ENCODE measurements at places on chromosomes 2 and 18.

DNA sequence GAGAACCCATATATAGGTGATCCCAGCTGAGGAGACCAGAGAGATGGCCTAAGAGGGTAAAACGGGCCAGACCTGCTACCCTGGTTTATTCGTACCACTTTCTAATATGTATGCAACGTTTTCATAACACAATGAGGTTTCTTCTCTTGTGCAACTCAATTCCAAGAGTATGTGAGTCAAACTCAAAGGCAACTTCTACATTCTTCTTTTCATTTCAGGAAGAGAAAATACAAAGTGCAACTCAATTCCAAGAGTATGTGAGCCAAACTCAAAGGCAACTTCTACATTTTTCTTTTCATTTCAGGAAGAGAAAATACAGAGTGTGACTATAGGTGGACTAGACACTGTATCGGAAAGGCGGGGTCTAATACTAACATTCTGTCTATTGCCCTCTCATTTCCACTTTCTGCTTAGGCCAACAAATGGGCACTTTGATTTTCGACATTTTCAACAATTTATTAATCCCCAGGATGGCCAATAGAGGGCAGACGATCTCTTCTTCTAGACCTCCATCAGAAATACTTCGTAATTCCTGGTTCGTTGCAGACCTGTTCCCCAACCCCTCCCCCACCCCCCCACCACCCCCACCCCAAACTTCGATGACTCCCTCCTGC lies 3.7 kb upstream of the CRIM1 start:
- DNase-seq, result no peak

- DNase-seq, result no peak
These were observed 75.9 kb downstream of the TMEM163 start for GRCh38 chr2:134642938-134643337.

- DNase-seq, result no peak
These were observed 163.2 kb upstream of the NCK2 start for GRCh38 chr2:105581555-105581944.

DNA sequence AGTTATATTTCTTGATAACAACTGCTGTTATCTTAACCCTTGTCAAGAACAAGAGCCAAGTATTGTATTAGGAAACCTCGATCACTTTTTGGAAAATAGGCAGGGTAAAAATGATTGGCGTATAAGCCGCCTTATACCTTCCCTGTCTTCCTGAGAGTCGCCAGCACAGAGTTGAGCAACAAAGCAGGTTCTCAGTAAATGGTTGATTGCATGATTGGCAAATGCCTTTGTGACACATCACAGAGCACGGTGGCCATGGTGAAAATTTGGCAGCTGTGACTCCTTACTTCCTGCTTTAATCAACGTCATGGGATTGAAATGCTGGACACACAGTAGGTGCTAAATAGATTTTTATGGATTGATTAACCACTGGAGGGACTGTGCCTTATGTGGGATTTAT lies 3.9 kb upstream of the KLHL29 start:
- DNase-seq, result no peak

DNA sequence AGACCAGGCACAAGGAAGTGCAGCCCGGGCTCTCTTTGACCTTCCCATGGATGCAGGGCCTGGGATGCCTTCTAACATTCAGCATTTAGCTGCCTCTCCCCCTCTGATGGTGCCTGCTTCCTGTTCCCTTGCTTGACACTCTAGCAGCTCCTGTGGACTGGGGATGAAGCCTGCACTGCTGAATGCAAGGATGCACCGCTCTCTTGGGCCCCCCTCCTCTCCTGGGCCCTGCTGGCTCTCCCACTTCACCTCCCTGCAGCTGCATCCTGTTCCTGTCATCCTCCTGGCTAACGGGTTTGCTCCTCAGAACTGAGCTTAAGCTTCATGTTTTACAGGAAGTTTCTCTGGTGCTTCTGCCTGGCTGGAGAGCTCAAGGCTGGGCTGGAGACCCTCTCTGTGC lies 254.1 kb downstream of the TSN start:
- no peak for DNase-seq

DNA sequence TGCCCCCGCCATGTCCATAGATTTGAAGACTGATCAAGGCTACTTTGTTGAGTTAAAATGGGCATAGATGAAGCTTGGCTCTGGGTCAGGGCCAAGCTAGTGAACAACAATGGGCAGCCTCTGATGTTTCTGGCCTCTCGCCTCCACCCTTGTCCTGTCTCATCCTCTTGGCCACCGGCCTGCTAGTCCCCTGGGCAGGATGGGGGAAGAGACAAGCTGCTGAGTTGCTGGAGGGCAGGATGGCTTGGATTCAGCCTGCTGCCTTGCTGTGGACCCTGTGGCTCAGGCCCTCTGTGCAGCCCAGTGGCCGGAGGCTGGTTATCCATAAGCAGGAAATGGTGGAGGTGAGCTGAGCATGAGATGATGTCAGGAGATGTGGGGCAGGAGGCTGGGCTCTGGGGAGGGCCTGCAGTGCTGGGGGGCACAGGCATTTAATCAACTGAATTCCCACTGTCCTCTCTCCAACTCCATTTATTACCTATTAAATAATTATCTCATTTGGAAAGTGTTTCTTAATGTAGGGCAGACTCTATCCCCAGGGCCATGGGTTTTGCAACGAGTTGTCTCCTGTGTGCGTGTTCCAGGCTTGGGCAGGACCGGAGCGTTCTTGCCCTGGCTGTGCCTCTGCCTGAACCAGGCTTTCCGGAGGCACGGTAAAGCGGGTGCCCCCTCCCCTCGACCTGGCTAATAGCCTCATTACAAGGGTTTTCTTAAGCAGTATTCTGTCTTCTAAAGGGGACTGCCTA lies 122.9 kb downstream of the GLI2 start:
- DNase-seq, result no peak

DNA sequence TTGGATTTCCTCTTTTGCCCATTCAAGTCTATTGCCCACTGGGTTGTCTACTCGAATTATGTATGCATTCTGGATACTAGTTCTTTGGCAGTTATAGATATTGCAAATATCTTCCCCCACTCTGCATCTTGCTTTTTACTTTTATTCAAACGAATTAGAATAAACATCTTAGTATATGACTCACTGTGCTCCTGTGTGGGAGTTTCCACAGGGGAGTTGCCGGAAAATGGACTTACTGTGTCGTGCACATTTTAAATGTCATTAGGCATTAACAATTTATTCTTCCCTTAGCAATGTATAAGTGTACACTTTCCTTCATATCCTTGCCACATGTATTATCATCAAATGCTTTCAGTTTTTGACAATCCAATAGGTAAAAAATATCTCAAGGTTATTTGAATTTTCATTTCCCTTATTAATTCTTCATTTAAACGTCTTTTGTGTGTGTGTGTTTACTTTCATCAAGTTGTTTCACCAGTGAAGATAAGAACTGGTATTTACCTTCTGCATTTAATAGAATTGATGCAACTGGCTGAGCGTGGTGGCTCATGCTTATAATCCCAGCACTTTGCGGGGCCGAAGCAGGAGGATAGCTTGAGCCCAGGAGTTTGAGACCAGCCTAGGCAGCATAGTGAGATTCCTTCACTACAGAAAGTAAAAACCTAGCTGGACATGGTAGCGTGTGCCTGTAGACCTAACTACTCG lies 4.6 kb upstream of the UGT1A5 start:
- DNase-seq, result no peak

- no peak for DNase-seq
These were observed 21.2 kb downstream of the ZSCAN30 start for GRCh38 chr18:35268821-35269220.

DNA sequence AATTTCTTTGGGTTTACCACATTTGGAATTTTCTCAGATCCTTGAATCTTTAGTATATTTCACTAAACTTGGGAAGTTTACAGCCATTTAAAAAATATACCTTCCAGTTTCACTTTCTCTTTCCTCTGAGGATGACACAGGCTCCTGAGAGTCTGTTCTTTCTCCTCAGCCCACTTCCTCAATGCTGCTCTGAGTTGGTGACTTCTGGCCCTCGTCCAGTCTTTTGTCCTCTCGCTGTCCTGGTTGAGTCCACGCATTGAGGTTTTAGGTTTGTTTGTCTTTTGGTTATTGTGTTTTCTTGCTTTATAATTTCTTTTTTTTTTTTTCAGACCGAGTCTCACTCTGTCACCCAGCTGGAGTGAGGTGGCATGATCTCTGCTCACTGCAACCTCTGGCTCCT lies 40.7 kb upstream of the GALR1 start:
- peak; percentile 30 for DNase-seq

GRCh38 chr18:58105206-58105887 lies 61.3 kb downstream of the NEDD4L start:
- DNase-seq, result no peak

- no peak for DNase-seq
These were observed 8.8 kb downstream of the GPR55 start for GRCh38 chr2:230916218-230916617.

GRCh38 chr2:58727981-58728656 lies 487.0 kb upstream of the FANCL start:
- DNase-seq, result no peak

- DNase-seq, result no peak
These were observed 2.5 kb upstream of the ITM2C start for GRCh38 chr2:230862292-230862691.

- no peak for DNase-seq
These were observed 72.1 kb upstream of the ZFP36L2 start for GRCh38 chr2:43298500-43298899.

DNA sequence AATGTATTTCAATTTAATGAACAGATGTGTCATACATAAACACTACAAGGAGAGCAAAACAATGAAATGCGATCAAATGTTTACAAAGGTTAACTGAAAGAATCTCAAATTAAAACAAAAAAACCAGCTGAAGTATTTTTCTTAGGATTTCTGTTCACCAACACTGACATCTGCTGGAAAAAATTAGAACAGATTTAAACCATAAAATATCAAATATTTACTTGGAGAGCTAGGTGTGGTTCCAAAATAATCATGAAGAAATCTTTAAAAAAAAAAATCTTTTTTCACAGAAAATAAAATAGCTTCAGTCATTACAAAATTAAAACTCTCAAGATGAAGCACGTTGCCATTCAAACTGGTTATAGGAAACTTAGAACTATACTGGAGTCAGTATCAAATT lies 13.8 kb downstream of the MMADHC start:
- no peak for DNase-seq

DNA sequence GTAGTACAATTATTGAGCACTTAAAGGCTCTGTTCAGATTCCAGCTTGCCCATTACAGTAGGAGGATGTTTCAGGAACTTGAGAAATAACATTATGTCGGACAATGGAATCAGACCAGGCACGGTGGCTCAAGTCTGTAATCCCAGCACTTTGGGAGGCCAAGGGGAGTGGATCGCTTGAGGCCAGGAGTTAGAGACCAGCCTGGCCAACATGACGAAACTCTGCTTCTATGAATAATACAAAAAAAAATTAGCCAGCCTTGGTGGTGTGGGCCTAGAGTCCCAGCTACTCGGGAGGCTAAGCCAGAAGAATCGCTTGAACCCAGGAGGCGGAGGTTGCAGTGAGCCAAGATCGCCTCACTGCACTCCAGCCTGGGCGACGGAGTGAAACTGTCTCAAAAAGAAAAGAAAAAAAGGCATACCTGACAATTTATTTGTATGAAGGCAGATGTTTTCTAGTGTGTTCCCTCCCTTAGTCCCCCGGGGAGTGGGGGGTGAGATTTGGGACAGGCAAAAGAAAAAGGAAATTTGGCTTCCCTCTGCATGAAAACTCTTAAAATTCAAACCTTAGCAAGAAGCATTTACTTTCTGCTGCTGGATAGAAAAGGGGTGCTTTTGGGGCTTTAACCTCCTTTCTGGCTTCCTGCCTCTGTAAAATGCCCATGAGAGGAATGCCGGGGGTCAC lies 13.7 kb upstream of the ZNF532 start:
- DNase-seq, result no peak

DNA sequence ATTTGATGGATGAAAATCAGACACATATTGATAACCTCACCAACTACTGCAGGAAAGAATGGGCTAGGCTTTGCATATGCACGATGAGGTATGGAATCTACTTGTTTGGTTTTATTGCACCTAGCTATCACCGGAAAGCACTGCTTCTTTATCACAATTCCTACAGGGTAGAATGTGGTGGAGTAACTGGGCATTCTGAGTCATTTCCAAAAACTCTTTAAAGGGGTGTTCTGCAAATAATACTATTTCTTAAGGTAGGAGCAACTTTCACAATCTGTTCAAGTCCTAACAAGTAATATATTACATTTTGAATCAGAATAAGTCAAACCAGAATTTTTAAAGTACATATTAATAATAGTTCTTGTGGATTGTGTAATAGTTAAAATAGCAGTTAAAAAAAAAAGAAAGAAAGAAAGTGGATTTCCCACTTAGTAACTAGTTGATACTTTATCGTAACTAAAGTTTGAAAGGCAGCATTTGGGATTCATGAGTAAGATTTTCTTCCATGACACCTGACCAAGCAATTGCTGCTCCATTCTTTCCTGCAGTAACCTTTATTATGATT lies 40.5 kb downstream of the INO80C start:
- DNase-seq, result no peak

- no peak for DNase-seq
These were observed 28.9 kb upstream of the IER3IP1 start for GRCh38 chr18:47204908-47205522.

GRCh38 chr2:159125858-159126257 lies 157.4 kb downstream of the TANC1 start:
- no peak for DNase-seq

DNA sequence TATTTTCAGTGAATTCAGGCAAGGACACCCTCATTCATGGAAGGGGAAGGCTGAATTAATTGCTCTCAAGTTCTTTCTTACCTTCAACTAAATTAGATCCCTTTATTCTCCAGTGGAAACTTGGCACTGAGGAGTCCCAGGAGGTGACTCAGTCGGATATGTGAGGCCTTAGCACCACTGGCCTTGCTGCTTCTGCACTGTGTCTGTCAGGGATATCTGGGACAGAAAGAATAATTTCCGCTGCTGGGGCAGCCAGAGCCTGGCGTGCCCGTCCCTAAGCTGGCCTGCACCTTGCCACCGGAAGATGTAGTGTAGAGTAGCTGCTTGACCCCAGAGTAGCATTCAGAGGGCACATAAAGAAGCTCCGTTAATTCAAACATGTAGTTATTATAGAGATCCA lies 53.4 kb downstream of the LIMS1 start:
- peak; percentile 31 for DNase-seq

GRCh38 chr2:20187331-20187730 lies 37.6 kb downstream of the SDC1 start:
- no peak for DNase-seq

- no peak for DNase-seq
These were observed 885.3 kb upstream of the CELF4 start for GRCh38 chr18:38450876-38451275.

DNA sequence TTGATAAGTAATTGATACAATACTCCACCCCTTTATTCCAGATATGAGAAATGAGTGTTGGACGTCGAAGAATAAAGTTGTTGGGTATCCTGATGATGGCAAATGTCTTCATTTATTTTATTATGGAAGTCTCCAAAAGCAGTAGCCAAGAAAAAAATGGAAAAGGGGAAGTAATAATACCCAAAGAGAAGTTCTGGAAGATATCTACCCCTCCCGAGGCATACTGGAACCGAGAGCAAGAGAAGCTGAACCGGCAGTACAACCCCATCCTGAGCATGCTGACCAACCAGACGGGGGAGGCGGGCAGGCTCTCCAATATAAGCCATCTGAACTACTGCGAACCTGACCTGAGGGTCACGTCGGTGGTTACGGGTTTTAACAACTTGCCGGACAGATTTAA lies 26.3 kb downstream of the B3GNT2 start:
- no peak for DNase-seq

- DNase-seq, result no peak
These were observed 24.9 kb downstream of the VPS4B start for GRCh38 chr18:63397349-63397748.

- DNase-seq, result no peak
These were observed 113.7 kb upstream of the CREB1 start for GRCh38 chr2:207416111-207416510.
